ENCODE measurements at places on chromosomes 7 and 10.

DNA sequence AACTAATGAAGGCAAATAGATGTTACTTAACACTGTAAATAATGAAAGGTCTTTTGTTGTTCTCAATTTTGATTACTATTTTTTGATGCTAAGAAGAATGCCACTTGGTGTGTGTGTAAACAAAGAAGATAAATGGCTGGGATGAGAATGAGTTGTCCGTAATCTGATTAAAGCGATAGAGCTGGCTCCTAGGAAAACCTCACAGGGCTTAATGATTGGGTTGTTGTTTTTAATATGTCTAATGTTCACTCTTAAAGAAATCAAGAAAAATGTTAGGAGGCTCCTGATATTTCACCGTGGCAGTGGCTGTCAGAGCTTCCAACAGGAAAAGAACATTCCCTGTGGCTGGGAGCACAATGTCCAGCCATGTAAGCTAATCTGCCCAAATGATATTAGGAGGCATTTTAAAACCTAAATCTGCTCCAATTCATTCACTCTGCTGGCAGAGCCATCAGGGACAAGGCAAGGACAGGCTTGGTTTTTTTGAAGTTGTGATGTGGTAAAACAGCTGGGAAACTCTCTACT is 243.9 kb downstream of the SNX10 start:
- DNase-seq = no peak

- no peak for DNase-seq
These were observed 7.0 kb downstream of the TAX1BP1 start for GRCh38 chr7:27746978-27747377.

DNA sequence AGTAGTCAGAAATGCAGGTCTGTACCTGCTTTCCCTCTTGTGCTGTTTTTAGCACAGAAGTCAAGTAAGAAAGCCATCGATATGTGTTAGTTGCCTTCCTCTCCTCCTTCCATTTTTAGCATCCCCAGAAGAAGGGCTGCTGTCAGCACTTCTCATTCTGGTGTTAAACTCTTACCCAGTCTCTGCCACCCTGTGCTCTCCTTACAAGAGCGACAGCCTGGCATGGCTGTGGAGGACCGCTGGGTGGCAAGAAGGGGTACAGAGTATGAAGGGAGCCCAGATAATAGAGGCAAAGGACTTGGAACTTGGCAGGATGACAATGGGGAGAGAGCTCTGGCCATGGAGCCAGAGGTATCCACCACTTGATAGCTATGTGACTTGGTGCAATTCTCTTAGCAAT is 103.5 kb downstream of the RPS24 start:
- DNase-seq = no peak

- no peak for DNase-seq
These were observed 4.6 kb downstream of the ARPC1B start for GRCh38 chr7:99379043-99379577.

DNA sequence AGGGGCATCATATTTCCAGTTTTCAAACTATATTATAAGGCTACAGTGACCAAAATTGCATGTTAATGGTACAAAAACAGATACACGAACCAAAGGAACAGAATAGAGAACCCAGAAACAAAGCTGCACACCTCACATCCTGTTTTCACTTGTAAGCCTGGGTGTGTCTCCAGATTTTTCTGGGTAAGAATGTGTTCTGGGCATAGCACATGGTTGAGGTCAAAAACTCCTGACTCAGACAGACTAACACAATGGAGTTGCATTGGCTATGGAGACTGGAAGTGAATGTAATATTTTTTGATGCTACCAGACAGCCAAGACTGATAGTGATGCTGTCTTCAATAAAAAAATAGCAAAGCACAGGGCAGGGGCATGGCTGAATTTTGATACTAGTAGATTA is 1175.2 kb downstream of the NXPH1 start:
- DNase-seq = no peak

- no peak for DNase-seq
These were observed 118.1 kb upstream of the RHEB start for GRCh38 chr7:151637781-151638261.

- DNase-seq = no peak
These were observed 4.9 kb upstream of the SH2B2 start for GRCh38 chr7:102281785-102282184.

DNA sequence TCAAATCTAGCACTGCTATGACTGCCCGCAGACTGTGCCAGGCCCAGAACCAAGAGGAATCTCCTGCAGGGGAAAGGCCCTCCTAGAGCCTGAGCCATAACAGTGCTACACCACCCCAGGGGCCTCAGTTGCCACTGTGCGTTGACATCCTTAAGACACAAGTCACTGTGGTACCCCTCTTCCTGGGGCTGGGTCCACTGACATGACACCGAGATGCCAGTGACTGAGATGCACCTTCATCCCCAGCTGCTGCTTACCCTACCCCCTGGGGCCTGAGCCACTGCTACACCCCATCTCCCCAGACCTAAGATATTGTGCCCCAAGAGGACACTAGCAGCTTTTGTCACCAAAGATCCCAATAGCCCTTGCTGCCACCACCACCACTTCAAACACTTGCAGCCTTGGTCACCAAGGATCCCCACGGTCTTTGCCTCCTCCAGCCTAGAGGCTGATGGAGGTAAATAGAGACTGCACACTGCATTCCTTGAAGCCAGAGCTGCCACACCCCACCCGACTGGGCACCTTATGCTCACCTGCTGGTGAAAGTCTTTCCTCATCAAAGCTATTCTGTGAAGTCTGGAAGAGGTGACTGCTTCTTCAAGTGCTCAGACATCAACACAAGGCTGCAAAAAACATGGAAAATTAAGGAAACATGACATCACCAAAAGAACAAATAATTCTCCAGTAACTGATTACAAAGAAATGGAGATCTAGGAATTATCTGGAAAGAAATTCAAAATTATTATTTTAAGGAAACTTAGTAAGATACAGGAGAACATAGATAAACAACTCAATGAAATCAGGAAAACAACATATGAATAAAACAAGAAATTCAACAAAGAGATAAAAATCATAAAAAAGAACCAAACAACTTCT is 40.4 kb upstream of the SHH start:
- peak; percentile 34 for DNase-seq

- no peak for DNase-seq
These were observed 46.3 kb downstream of the INSYN2A start for GRCh38 chr10:127150136-127150535.

DNA sequence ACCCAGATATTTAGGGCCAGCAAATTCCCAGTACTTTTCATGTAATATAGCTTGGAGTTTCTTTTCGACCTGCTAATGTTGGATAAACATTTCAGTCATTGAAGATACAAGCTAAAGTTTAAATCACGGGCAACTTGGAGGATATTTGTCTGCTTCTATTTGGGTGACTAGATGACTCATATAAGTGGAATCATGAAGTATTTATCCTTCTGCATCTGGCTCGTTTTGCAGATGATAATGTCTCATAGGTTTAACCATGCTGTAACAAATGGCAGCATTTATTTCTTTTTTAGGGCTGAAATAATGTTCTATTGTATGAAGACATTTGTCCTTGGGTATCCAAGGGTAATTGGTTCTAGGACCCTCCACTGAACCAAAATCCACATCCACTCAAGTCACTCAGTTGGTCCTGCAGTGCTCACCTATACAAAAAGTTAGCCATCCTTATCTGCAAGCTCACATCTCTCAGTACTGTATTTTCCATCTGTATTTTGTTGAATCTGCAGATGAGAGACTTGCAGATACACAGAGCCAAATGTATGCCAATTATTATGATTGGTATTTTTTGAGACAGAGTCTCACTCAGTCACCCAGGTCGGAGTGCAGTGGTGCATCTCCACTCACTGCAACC is 187.2 kb upstream of the CSTF2T start:
- DNase-seq = no peak

DNA sequence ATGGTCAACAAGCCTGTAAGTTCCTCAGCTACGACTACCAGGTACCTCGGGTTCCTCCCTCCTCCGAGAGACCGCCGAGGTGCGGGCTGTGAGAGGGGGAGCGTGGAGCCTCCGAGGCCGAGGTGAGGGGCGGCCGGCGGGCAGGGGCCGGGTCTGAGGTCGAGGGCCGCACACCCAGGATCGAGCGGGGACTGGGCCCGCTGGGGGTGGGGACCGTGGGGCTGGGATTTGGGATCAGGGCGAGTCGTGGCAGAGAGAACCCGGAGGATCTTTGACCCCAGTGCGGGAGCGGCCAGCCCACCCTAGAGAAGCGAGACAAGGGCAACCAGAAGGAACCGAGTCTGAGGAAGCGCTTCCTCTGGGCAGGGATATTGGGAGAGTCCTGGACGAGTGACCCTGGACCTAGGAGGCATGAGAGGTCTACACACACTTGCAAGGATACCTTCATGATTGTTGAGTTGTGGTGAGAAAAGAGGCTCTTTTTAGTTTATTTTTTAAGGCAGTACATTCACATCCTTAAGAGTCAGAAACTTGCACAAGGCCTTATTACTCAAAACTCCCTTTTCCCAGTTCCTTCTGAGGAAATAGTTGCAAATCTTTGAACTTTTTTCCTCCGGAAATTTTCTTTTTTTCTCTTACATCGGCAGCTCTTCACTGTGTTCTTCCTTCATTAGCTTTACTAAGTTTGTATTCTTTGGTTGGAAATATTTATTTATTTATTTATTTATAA is 395 bp downstream of the ZNF487 start:
- no peak for DNase-seq

- DNase-seq = no peak
These were observed 46.4 kb upstream of the RSBN1L start for GRCh38 chr7:77649716-77650349.

DNA sequence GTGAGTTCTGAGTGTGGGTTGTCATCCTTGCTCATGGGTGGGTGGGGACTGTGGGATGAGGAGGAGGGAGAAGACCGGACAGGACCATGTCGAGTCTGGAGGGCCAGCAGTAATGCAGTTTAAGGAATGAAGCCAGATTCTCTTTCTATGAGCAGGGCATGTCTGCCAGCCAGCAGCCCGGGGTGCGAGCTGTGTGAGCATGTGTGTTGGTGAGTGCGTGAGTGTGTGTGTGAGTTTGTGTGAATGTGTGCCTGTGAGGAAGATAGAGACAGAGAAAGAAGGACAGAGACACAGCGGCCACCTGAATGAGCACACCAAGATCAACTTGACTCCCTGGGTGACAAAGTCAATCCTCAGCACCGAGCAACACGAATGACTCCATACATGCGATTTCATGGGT is 52.3 kb downstream of the ADARB2 start:
- DNase-seq = no peak

DNA sequence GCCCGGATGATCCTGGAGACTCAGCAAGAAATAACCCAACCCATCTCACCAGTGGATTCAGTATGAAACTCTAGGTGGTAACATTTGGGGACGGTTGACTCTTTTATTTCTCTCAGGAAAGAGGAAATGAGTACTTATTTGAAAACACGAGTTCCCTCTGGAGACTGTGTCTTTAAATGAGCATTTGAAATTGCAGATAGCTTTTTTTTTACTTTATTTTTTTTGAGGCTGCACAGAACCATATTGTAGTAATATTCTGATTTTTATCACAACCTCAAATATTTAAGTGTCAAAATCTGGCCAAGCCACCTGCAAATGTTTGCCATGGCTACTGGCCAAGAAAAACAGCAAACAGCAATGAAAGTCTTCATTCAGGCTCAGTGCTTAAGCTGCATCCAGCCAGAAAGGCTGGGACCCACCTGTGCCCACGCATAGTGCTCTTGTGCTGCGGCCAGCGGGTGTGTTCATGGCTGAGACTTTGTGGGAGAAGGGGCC is 160.8 kb downstream of the CREB5 start:
- DNase-seq = no peak

DNA sequence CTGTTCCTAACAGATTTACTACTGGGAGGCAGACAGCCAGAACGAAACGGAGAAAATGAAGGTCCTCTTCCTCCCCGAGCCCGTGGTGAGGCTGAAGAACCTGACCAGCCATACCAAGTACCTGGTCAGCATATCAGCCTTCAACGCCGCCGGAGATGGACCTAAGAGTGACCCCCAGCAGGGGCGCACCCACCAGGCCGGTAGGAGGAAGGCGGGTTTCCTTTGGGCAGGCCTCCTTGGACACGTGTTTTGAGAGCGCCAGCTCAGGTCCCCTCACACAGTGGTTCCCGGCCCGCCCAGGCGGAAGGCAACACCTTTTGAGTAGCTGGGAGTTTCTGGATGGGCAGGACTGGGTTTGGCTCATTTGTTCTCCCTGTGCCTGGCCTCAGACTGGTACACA is 474.0 kb upstream of the FOXK1 start:
- no peak for DNase-seq

- no peak for DNase-seq
These were observed 9.0 kb upstream of the STARD3NL start for GRCh38 chr7:38168890-38169570.

GRCh38 chr10:106450966-106451365 is 713.5 kb downstream of the SORCS1 start:
- DNase-seq = no peak

DNA sequence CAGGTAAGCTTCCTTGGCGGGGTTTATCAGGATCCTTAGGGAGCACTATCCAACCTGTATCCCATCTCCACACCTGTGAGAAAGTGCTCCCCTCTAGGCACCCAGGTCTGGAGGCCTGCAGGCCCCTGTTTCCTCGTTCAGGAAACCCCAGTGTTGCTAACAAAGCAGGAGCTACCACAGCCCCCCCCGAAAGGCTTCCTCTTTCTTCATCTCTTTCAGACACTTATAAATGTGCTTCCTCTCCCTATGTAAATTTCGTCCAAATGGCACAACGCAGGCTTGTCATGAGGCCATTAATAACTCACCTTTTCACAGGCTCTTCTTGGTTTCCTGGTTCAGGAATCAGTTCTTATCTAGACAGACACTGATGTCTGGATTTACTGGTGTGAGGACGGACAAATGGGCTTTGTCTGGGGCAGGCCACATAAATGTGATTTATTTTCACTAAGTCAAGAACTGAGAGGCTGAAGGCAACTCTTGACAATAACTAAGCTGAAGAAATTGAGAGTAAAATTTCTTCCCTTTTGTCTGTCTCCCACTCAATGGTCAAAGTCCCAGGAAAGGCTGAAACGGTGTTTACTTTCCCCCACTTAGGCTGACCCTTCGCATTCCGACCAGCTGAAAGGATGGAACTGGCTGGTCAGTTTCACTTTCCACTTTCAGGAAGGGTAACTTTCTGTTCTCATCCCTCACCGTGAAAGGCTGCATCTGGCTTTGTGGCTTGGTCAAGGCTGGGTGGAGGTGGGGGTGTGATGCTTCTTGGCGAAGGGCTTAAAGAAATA is 46.8 kb downstream of the PIK3AP1 start:
- DNase-seq = no peak

DNA sequence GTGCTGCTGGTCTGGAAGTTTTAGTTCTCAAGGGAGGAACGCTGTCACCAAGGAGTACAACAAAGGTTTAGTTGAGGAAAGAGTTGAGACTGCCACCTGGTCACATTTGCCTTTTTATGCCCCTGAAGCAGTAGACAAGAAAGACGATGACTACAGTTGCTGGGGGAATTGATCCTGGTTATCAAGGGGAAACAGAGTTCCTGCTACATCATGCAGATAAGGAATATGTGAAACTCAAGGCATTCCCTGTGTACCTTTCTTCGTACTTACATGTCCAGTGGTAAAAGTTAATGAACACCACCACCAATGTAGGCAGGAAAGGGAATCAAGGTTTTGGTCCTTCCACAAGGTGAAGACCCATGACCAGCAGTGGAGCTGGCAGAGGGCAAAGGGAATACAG is 31.8 kb downstream of the SLC35B4 start:
- DNase-seq = no peak

GRCh38 chr7:16471933-16472332 is 6.4 kb upstream of the SOSTDC1 start:
- DNase-seq = no peak
